ENCODE measurements at places on chromosomes 4 and X.

DNA sequence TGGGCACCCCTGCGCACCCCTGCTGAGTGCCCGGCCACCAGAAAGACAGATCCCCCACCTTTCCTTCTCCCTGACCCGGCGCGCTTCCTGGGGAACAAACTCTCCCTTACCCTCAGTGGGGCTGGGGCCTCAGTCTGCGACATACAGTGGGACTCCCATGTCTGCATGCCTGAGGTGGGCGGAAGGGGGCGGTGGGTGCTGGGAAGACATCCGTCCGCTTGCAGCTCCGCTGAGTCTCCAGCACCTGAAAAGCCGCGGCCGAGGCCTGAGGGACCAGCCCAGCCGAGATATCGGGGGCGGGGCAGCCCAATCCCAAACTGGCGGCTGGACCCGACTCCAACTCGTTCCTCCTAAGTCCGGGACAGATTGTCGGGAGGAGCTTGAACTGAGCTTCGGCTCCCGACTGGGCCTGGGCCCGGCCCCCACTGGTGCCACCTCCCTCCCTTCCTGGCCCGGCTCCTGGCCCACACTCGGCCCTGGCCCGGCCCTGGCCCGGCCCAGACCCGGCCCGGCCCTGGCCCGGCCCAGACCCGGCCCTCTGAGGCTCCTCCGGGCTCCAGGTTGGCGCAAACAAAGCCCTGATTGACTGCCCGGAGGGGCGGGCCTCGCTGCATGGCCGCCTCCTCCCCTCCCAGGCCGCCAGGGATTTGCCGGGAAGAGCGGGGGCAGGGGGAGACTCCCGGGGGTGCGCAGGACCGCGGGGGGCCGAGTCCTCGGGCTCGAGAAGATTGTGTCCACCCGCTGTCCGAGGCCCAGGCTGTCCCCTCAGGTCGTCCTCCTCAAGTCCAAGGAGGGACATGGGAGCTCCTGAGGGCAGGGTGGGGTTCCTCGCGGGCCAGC is 877 bp upstream of the SLC16A2 start:
- H3K4me1 ChIP-seq, result peaks cover 13% of the 10 kb centered on the region
- peak overlapping the region; percentile 47 for H3K4me3 ChIP-seq
- H3K27me3 ChIP-seq, result no peaks in the 10 kb centered on the region
- DNase-seq, result peak; percentile 36

DNA sequence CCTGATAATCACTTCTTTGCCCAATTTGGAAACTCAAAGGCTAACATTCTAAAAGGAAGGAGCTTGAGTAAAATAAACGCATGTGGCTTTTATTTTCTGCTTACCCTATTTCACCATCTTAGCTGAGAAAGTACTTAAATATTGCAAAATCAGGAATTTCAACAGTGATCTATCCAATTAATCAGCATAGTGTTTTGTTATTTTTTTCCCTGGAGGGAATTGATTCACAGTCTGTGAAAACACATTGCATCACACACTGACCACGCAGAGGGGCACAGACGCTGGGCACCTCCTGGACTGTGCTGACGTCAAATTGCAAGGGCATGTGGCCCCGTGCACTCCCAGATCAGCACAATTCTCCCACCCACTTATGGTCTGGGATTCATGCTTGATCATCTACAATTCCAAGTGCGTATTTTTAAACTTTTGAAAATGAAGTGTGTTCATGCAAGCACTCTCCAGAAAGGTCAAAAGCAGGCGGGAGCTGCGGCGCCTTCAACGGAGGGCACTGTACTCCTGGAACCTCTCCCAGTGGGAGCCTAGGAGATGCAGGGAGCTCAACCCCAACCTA is 320.6 kb upstream of the PPARGC1A start:
- H3K4me1 ChIP-seq, result peaks cover 4% of the 10 kb centered on the region
- H3K27ac ChIP-seq, result peak overlapping the region; percentile 93
- H3K4me3 ChIP-seq, result no peak overlapping the region
- no peaks in the 10 kb centered on the region for H3K27me3 ChIP-seq
- DNase-seq, result no peak

DNA sequence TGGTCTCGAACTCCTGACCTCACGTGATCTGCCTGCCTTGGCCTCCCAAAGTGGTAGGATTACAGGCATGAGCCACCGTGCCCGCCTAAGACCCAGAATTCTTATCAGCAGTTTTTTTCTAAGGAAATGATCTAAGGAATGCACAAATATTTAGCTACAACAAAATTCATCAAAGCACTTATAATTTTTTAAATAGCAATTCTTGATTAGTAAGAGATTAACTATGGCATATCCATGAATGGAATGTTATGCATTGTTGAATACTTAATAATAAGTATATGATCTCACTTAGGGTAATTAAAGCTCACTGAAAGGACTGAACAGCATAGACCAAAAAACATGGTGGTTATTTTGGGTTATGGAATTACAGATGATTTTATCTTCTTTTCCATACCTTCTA is 18.4 kb downstream of the CENPU start:
- H3K4me1 ChIP-seq, result no peaks in the 10 kb centered on the region
- H3K27me3 ChIP-seq, result no peaks in the 10 kb centered on the region
- no peaks in the 10 kb centered on the region for H3K36me3 ChIP-seq
- DNase-seq, result no peak

- no peaks in the 10 kb centered on the region for H3K4me1 ChIP-seq
- no peak overlapping the region for H3K4me3 ChIP-seq
- no peak overlapping the region for H3K27ac ChIP-seq
- H3K36me3 ChIP-seq, result no peaks in the 10 kb centered on the region
- DNase-seq, result no peak
- H3K27me3 ChIP-seq, result no peaks in the 10 kb centered on the region
Observed at GRCh38 chr4:2011583-2011982, 2.8 kb upstream of the NELFA start.

DNA sequence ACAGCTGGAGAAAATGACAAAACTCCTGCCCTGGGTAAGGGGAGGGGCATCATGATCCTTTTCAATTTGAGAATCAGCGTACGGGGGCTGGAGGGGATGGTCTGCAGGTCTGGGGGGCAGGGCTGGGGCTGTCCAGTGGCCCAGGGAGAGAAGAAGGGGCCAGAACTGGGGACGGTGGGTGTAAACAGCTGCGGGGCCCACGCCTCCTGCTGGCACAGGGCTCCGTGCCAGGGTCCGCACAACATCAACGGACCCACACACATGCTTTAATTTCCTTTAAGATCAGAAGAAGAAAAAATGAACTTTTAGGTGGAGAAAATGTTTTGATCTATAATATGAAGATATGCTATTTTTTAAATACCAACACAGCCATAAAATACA is 52.1 kb downstream of the PSAPL1 start:
- no peak overlapping the region for H3K4me3 ChIP-seq
- no peaks in the 10 kb centered on the region for H3K27me3 ChIP-seq
- H3K36me3 ChIP-seq, result no peaks in the 10 kb centered on the region
- H3K4me1 ChIP-seq, result no peaks in the 10 kb centered on the region
- DNase-seq, result no peak

GRCh38 chr4:141002323-141002805 is 130.9 kb downstream of the RNF150 start:
- DNase-seq, result no peak
- H3K4me3 ChIP-seq, result no peak overlapping the region
- no peak overlapping the region for H3K27ac ChIP-seq
- no peaks in the 10 kb centered on the region for H3K36me3 ChIP-seq
- no peaks in the 10 kb centered on the region for H3K27me3 ChIP-seq
- no peaks in the 10 kb centered on the region for H3K4me1 ChIP-seq

DNA sequence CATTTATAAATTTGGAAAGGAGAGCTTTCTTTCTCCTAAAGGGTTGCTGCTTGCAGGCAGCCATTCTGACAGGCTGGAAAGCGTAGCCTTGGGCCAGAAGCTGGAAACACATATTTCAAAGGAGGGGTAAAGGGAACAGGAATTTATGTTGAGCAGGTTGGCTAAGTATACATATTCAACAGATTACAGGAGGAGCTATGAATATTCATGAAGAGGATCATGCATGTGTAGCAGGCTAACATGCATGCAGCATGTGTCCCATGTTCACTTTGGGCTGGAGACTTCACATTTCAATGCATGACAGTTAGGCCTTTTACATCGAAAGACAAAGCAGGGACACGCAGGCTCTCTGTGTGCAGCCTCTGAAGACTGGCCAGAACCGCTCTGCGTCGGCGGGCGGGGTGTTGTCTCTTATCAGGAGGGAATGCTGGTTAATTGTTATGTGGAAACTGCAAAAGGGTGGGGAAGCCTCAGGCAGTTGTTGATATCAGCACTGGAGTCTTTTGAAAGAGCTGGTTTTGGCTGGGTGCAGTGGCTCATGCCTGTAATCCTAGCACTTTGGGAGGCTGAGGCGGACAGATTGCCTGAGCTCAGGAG is 31.5 kb downstream of the CASP3 start:
- no peak overlapping the region for H3K27ac ChIP-seq
- DNase-seq, result no peak
- H3K27me3 ChIP-seq, result no peaks in the 10 kb centered on the region
- H3K36me3 ChIP-seq, result no peaks in the 10 kb centered on the region

GRCh38 chrX:32289356-32289755 is 922.0 kb downstream of the DMD start:
- H3K4me1 ChIP-seq, result no peaks in the 10 kb centered on the region
- DNase-seq, result no peak
- H3K27ac ChIP-seq, result no peak overlapping the region
- peaks cover 3% of the 10 kb centered on the region for H3K27me3 ChIP-seq
- H3K36me3 ChIP-seq, result no peaks in the 10 kb centered on the region

DNA sequence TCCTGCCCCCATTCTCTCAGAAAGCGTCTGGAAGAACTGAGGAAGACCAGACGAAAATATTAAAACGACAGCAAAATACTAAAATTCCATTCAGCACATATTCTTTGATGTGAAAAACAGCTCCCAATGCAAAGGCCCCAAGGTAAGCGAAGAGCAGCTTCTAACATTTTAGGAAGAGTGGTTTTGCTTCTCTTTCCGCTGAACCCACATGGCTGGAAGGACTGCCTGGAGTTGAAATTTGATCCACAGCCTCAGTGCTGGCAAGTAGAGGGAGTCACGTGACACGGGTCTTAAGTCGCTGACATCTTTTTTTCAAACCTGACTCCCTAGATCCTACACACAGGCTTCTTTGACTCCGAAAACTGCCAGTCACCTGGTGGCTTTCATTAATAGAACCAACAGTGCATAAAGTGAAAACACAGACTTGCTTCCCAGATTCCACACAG is at the start of gene FAM13A:
Gene FAM13A (minus strand): TSS at position 233 of the 446 bp plus-strand sequence. CDS start 221 bp downstream, at position 12.
- no peaks in the 10 kb centered on the region for H3K36me3 ChIP-seq
- H3K27me3 ChIP-seq, result no peaks in the 10 kb centered on the region
- peak within 1 kb of the TSS; percentile 22 for H3K4me3 ChIP-seq
- peak within 1 kb of the TSS; percentile 55 for H3K27ac ChIP-seq
- no peaks in the 10 kb centered on the region for H3K4me1 ChIP-seq

DNA sequence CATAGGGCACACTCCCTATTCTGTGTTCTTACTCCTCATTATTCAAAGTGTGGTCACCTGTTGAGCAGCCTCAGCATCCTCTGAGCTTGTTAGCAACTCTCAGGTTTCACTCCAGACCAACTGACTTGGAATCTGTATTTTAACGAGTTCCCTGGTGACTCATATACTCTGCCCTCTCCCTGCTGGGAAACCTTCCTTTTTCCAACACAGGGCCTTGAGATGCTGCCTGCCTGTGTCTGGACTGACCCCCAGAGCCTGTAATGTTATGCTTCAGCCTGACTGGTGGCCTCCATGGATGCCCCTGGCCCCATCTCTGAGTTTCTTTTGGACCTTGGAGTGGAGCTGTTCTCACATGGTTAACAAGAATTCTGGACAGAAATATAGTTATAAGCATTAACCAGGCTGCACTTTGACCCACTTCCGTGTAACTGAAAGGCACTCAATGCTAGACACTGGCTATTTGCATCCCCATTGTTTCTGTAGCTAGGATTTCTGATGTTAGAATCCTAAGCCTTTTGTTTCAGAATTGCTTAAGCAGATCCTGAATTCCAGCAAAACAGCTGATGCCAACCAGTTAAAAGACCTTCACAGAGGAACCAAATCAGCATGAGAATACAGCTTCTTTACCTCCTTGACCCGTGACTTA is 262.6 kb downstream of the STIM2 start:
- no peaks in the 10 kb centered on the region for H3K27me3 ChIP-seq
- no peak overlapping the region for H3K27ac ChIP-seq
- H3K36me3 ChIP-seq, result no peaks in the 10 kb centered on the region

DNA sequence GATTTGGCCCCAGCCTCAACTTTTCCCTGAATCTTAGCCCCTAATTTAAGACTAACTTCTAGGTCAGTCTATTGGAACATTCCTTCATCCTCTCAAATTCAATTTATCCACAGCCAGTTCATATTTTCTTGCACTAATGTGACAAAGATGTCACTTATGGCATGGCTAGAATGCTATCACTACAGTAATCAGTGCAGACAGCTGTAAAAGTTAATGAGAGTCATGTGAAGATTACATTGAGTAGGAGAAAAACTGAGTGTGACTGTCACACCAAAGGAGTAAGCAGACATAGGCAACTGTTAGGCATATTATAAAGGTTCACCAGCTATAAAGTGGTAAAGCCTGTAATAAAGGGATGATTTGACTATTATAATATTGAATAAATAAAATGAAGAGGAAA is 42.6 kb downstream of the GABRG1 start:
- no peak for DNase-seq
- no peaks in the 10 kb centered on the region for H3K27me3 ChIP-seq
- H3K4me1 ChIP-seq, result no peaks in the 10 kb centered on the region
- no peaks in the 10 kb centered on the region for H3K36me3 ChIP-seq
- H3K4me3 ChIP-seq, result no peak overlapping the region
- H3K27ac ChIP-seq, result no peak overlapping the region

- no peaks in the 10 kb centered on the region for H3K27me3 ChIP-seq
- no peaks in the 10 kb centered on the region for H3K4me1 ChIP-seq
- H3K4me3 ChIP-seq, result peak overlapping the region; percentile 42
Observed at GRCh38 chrX:47618923-47619485, 653 bp downstream of the SYN1 start.

- no peaks in the 10 kb centered on the region for H3K4me1 ChIP-seq
- no peak for DNase-seq
- H3K27me3 ChIP-seq, result no peaks in the 10 kb centered on the region
- H3K36me3 ChIP-seq, result no peaks in the 10 kb centered on the region
Observed at GRCh38 chr4:138976526-138976925, 39.1 kb upstream of the NOCT start.

DNA sequence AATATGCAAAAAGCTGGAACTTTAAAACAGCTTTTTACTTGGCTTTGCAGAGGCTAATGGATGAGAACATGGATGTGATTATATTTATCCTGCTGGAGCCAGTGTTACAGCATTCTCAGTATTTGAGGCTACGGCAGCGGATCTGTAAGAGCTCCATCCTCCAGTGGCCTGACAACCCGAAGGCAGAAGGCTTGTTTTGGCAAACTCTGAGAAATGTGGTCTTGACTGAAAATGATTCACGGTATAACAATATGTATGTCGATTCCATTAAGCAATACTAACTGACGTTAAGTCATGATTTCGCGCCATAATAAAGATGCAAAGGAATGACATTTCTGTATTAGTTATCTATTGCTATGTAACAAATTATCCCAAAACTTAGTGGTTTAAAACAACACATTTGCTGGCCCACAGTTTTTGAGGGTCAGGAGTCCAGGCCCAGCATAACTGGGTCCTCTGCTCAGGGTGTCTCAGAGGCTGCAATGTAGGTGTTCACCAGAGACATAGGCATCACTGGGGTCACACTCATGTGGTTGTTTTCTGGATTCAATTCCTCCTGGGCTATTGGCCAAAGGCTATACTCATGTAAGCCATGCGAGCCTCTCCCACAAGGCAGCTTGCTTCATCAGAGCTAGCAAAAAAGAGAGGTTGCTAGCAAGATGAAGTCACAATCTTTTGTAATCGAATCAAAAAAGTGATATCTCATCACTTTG is 15.6 kb downstream of the TLR8 start:
- H3K36me3 ChIP-seq, result no peaks in the 10 kb centered on the region
- H3K27me3 ChIP-seq, result no peaks in the 10 kb centered on the region
- H3K27ac ChIP-seq, result no peak overlapping the region
- H3K4me1 ChIP-seq, result no peaks in the 10 kb centered on the region
- H3K4me3 ChIP-seq, result no peak overlapping the region
